ENCODE measurements at places on chromosomes 2 and 18. TPM values are rescaled to one million over a fixed set of nuclear protein-coding genes. Genes with fewer than 3 reads are reported as not detected.

DNA sequence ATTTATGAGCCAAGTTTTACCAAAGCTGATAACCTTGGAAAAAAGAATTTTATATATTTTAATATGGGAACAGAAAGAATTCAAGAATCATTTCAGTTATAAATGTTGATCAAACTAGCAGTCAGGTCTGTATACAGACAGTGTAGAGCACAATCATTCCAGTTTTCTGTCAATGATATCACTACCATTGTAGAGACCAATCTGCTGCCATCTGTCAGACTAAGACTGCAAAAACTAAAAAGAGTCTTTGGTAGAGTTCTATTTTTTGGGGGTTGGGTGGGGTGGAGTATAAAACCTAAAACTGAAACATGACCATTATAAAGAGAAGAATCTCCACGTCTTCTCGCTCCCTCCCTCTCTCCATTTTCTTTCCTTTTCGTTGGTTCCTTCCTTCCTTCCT is 204.7 kb upstream of the UBE2E3 start:
- H3K36me3 ChIP-seq = no peaks in the 10 kb centered on the region
- no peak for DNase-seq
- H3K4me1 ChIP-seq = no peaks in the 10 kb centered on the region
- no peaks in the 10 kb centered on the region for H3K27me3 ChIP-seq

- no peak overlapping the region for H3K4me3 ChIP-seq
- H3K4me1 ChIP-seq = no peaks in the 10 kb centered on the region
- DNase-seq = no peak
- no peaks in the 10 kb centered on the region for H3K36me3 ChIP-seq
- H3K27me3 ChIP-seq = peaks cover 9% of the 10 kb centered on the region
- H3K27ac ChIP-seq = no peak overlapping the region
Measured at GRCh38 chr2:77086478-77086877, 435.7 kb downstream of the LRRTM4 start.

GRCh38 chr2:96899413-96899741 is 29.5 kb upstream of the SEMA4C start:
- H3K4me3 ChIP-seq = no peak overlapping the region
- no peak overlapping the region for H3K27ac ChIP-seq
- H3K27me3 ChIP-seq = no peaks in the 10 kb centered on the region
- H3K36me3 ChIP-seq = no peaks in the 10 kb centered on the region
- DNase-seq = no peak

DNA sequence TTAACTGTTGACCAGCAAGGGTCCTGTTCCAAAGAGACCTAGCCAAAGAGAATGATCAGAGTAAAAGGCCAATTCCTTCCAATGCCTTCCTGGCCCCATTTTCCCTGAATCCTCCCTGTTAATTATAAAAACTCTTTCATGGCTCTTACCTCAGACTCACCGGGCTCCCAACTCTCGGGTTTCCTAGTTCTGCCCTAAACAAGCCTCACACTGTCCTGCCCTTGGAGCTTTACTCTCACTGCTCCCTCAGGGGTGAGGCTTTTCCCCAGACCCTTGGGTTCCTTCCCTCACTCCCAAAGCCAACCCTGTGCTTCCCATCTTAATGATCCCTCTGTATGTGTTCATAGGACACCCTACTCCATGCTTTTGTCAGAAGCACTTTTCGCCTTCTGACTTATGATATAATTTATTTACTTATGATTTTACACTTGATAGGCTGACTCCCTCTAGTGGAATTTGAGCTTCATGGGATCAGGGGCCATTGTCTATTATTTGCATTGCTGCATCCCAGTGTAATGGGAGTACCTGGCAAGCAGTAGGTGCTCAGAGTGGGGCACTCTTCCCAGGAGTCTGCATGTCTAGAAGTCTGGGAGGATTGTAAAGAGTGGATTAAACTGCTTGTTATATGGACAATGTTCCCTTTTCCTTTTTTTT is 29.9 kb upstream of the ZNG1B start:
- H3K27me3 ChIP-seq = no peaks in the 10 kb centered on the region
- H3K4me1 ChIP-seq = no peaks in the 10 kb centered on the region
- H3K36me3 ChIP-seq = no peaks in the 10 kb centered on the region
- no peak overlapping the region for H3K27ac ChIP-seq
- no peak overlapping the region for H3K4me3 ChIP-seq

DNA sequence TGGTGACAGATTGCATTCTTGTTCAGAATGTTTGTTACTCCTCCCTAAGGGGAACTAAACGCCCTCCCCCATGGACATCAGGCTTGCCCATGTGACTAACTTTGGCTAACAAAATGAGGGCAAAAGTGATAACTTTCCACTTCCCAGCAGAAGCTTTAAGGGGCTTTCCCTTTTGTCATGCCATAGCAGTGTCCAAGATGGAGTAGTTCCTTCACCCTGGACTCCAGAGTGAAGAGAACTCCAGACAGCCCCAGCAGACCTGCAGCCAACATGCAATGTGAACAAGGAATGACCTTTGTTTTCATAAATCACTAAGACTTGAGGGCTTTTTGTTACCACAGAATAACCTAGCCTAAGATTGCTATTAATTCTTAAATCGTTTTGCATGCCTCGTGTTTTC is 163.5 kb downstream of the ZEB2 start:
- DNase-seq = no peak
- H3K36me3 ChIP-seq = no peaks in the 10 kb centered on the region
- no peaks in the 10 kb centered on the region for H3K27me3 ChIP-seq
- no peaks in the 10 kb centered on the region for H3K4me1 ChIP-seq

DNA sequence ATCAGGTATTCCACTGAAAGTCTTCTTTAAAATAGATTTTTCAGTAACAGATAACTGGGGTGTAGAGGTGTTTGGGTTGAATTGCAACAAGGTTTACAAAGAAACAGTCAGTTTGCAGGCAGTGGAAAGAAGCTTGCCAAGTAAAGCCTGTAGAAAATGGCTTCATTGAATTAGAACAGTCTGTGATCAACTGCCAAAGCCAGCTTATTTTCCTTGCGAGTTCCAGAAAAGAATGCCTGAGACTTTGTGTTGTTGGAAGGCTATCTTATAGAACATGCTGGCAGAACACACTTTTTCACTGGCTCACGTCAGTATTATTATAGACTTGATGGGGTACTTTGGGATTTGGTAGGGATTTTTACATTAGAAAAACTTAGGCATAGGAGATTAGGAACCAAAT is 601.0 kb downstream of the XIRP2 start:
- no peak for DNase-seq
- H3K27ac ChIP-seq = no peak overlapping the region
- no peaks in the 10 kb centered on the region for H3K4me1 ChIP-seq
- H3K4me3 ChIP-seq = no peak overlapping the region
- H3K27me3 ChIP-seq = no peaks in the 10 kb centered on the region

GRCh38 chr2:88170472-88170892 is 336 bp downstream of the THNSL2 start:
- peaks cover 35% of the 10 kb centered on the region for H3K4me1 ChIP-seq
- H3K27me3 ChIP-seq = no peaks in the 10 kb centered on the region
- DNase-seq = peak; percentile 91
- H3K4me3 ChIP-seq = peak overlapping the region; percentile 76
- peaks cover 8% of the 10 kb centered on the region for H3K36me3 ChIP-seq

- no peak for DNase-seq
- H3K27me3 ChIP-seq = peaks cover 8% of the 10 kb centered on the region
- no peak overlapping the region for H3K4me3 ChIP-seq
- H3K4me1 ChIP-seq = no peaks in the 10 kb centered on the region
- no peaks in the 10 kb centered on the region for H3K36me3 ChIP-seq
Measured at GRCh38 chr2:118372886-118373830, 284.9 kb downstream of the INSIG2 start.

DNA sequence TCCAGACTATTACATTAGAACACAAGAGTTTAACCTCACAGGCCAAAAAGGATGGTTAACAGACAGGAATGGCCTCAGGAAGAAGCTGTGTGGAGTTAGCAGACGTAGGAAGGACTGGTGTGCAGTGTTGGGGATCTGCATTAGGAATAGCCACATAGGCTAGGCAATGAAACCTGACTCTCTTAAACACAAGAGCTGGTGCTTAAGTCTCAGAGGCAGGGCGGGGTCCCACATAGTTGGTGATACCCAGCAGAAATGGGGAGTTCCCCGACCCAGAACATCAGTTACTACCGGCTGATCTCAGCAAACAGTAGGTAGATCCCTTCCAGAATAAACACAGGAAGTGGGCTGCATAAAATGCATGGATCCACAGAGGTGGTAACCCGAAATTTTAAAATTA is 64.1 kb downstream of the CCDC93 start:
- no peak for DNase-seq
- H3K4me1 ChIP-seq = no peaks in the 10 kb centered on the region
- no peaks in the 10 kb centered on the region for H3K27me3 ChIP-seq
- peaks cover 86% of the 10 kb centered on the region for H3K36me3 ChIP-seq
- H3K4me3 ChIP-seq = no peak overlapping the region
- H3K27ac ChIP-seq = no peak overlapping the region

DNA sequence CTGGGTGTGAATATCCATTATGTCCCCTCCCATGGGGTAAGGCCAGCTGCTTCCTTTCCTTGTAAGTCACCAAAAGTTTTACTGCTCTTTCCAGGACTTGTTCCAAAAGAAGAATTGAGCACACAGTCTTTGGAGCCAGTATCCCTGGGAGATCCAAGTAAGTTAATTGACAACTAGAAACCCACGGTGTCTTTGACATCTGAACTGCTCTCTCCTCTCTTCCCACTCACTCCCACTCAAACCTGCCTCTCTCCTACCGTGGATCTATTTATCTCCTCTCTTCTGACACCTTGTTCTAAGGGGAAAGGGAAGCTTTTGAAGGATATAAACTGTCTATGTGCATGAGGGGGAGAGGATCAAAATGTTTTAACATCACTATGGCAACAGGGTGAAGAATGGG is 86.7 kb downstream of the VIT start:
- no peak for DNase-seq
- H3K27ac ChIP-seq = no peak overlapping the region
- H3K4me3 ChIP-seq = no peak overlapping the region
- H3K27me3 ChIP-seq = no peaks in the 10 kb centered on the region
- H3K4me1 ChIP-seq = peaks cover 10% of the 10 kb centered on the region
- no peaks in the 10 kb centered on the region for H3K36me3 ChIP-seq

- no peaks in the 10 kb centered on the region for H3K4me1 ChIP-seq
- H3K36me3 ChIP-seq = no peaks in the 10 kb centered on the region
- H3K4me3 ChIP-seq = no peak overlapping the region
- no peak for DNase-seq
- H3K27me3 ChIP-seq = no peaks in the 10 kb centered on the region
Measured at GRCh38 chr2:156112323-156112722, 220.2 kb downstream of the NR4A2 start.

- H3K36me3 ChIP-seq = peaks cover 25% of the 10 kb centered on the region
- DNase-seq = no peak
- H3K27me3 ChIP-seq = no peaks in the 10 kb centered on the region
- no peak overlapping the region for H3K4me3 ChIP-seq
Measured at GRCh38 chr2:47422560-47422959, 19.6 kb downstream of the MSH2 start.

DNA sequence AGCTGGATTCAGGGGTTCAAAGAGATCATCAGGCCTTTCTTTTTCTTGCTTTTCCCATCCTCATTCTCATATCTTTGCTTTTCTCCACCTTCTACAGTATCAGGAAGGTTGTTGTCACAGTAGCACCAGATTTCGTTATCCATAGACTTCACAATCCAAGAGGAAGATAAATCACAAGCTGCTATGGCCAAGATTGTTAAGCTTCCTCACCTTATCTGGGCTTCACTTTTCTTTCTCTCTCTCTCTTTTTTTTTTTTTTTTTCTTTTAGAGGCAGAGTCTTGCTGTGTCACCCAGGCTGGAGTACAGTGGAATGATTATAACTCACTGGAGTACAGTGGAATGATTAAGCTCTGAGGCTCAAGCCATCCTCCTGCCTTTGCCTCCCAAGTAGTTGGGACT is 93.5 kb downstream of the TTC27 start:
- no peak for DNase-seq
- H3K4me3 ChIP-seq = no peak overlapping the region
- H3K27me3 ChIP-seq = no peaks in the 10 kb centered on the region
- H3K27ac ChIP-seq = no peak overlapping the region
- H3K36me3 ChIP-seq = no peaks in the 10 kb centered on the region

GRCh38 chr2:9770308-9771100 is 72.8 kb upstream of the TAF1B start:
- H3K4me1 ChIP-seq = peaks cover 23% of the 10 kb centered on the region
- H3K27ac ChIP-seq = peak overlapping the region; percentile 30
- DNase-seq = no peak
- no peak overlapping the region for H3K4me3 ChIP-seq

DNA sequence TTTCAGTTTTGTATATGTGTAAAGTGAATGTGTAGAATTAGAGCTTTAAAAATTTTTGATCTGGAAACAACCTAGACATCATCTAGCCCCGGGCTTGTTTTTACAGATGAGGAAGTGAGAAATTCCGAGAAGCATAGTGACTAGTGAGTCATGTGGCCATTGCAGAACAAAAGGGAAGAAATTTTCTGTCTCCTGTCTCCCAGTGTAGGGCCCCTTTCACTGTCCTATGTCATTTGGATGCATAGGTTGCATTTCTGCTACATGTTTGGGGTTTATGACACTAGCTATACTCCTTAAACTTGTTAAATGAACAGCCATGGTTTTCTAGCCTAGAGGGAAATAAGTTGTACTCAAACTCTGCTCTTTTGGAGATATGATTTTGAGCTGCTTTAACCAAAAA is 84.6 kb downstream of the PLCL1 start:
- no peak for DNase-seq
- no peaks in the 10 kb centered on the region for H3K36me3 ChIP-seq
- H3K27me3 ChIP-seq = no peaks in the 10 kb centered on the region
- H3K4me3 ChIP-seq = no peak overlapping the region
- no peak overlapping the region for H3K27ac ChIP-seq

GRCh38 chr18:69626643-69627242 is 226.1 kb downstream of the DOK6 start:
- no peak overlapping the region for H3K27ac ChIP-seq
- H3K36me3 ChIP-seq = no peaks in the 10 kb centered on the region
- H3K4me3 ChIP-seq = no peak overlapping the region
- no peaks in the 10 kb centered on the region for H3K27me3 ChIP-seq
- DNase-seq = no peak

- H3K27ac ChIP-seq = no peak overlapping the region
- H3K27me3 ChIP-seq = peaks cover 50% of the 10 kb centered on the region
- no peak overlapping the region for H3K4me3 ChIP-seq
- H3K36me3 ChIP-seq = no peaks in the 10 kb centered on the region
Measured at GRCh38 chr18:37578886-37579513, 13.4 kb upstream of the CELF4 start.

AQP4 gene
- total RNA-seq = 0.42 TPM

CCL20 gene
- 3.5 TPM for total RNA-seq

CPO gene
- total RNA-seq = 0.83 TPM

FOXD4L1 gene
- total RNA-seq = not detected

SOWAHC gene
- total RNA-seq = 40.1 TPM

GALNT13 gene
- 0.34 TPM for total RNA-seq

MYOM1 gene
- 31.7 TPM for total RNA-seq

ACSL3 gene
- total RNA-seq = 31.1 TPM

CD28 gene
- under 0.01 TPM for total RNA-seq

EML6 gene
- total RNA-seq = 0.99 TPM

EEF1B2 gene
- 219 TPM for total RNA-seq

GCC2 gene
- total RNA-seq = 24.0 TPM

CCNYL1 gene
- 15.2 TPM for total RNA-seq

All from esophagus muscularis mucosa (tissue), 4 donors.